ENCODE measurements at places on chromosomes 5 and 9.

- DNase-seq = no peak
These were observed 162.1 kb upstream of the FST start for GRCh38 chr5:53318303-53318702.

DNA sequence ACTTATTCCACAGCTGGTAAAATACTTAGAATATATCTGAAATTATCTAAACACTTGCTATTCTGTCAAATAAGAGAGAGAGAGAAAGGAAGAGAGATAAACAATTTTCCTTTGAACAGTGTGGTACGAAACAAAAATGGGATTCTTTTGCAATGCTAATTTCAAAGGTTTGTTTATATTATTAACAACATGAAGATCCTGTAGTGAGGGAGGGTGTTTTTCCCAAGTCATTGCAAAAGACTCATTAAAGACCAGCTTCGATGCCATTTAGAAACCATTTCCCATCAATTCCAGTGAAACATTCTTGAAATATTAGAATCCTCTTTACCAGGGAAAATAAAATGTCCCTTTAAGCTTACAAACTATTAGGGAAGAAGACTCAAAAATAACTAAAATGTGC, 505.4 kb downstream of the SEMA5A start:
- no peak for DNase-seq

DNA sequence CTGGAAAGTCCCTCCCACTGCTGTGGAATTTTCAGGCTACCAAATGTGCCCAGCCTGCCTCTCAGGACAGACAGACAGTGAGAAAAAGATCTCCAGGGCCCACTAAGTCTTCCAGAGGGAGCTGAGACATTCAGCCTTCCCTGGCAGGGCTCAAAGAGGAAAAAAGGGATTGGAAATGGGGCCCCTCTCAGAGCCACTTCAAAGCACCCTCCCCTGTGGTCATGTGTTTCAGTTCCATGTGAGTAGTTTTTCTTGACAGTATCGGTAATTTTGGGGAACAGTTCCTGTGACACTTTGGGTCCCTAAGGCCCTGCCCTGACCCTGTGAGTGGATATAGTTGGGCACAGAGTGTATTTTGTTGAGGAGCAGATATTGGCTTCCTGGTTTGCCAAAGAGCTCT, 25.0 kb downstream of the LARP1 start:
- no peak for DNase-seq

GRCh38 chr9:23551929-23552707, 273.9 kb downstream of the ELAVL2 start:
- DNase-seq = no peak

- DNase-seq = no peak
These were observed 385.8 kb upstream of the PCSK5 start for GRCh38 chr9:75504721-75505120.
